ENCODE measurements at places on chromosomes 2 and 18. TPM values are rescaled to one million over a fixed set of nuclear protein-coding genes. Genes with fewer than 3 reads are reported as not detected.

DNA sequence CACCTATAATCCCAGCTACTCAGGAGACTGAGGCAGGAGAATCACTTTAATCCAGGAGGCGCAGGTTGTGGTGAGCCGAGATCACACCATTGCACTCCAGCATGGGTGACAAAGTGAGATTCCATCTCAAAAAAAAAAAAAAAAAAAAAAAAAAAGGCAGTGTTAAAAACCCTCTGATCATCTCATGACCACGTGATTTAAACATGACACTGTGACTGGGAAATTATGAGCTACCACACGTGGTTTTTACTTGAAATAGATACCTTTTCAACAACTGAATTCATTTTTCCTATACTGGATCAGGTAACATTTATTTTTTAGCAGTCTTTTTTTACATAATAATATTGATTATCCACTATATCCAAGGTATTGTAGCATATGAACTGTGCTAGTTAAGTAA is 102.7 kb downstream of the PTRHD1 start:
- peaks cover 3% of the 10 kb centered on the region for H3K4me1 ChIP-seq
- H3K27ac ChIP-seq = no peak overlapping the region
- no peaks in the 10 kb centered on the region for H3K27me3 ChIP-seq
- DNase-seq = no peak
- H3K4me3 ChIP-seq = no peak overlapping the region
- H3K36me3 ChIP-seq = no peaks in the 10 kb centered on the region

LIMS3 gene
- total RNA-seq = 1.2 TPM

SMAD7 gene
- 129 TPM for total RNA-seq

ACSL3 gene
- total RNA-seq = 177 TPM

DNA sequence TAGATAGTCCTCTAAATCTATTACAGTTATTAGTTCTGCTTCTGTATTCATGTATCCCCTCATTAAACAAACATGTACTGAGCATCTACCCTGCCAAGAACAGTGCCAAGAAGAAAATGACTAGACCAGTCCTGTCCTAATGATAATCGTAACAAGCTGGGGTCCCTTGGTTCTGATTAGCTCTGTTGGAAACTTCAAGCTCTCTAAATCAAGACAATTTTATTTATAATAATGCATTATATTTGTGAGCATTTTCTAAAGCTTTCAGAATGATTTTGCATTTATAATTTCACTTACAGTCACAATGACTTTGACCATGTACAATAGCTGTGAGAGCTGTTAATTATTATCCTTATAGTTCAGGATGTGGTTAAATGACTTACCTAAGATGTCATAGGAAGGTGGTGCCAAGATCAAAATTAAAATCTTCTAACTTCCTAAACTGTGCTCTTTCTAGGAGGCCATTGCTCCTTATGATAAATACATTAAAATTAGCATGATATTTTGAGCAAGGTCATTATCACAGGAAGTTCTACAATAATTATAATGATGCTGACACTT is 336.5 kb upstream of the SLC39A10 start:
- no peak overlapping the region for H3K27ac ChIP-seq
- H3K4me1 ChIP-seq = peaks cover 16% of the 10 kb centered on the region
- H3K27me3 ChIP-seq = no peaks in the 10 kb centered on the region
- no peak overlapping the region for H3K4me3 ChIP-seq

MARCHF4 gene
- not detected for total RNA-seq
